ENCODE measurements at places on chromosomes 16 and 17. TPM values are rescaled to one million over a fixed set of nuclear protein-coding genes. Genes with fewer than 3 reads are reported as not detected.

The MYH1 gene
- total RNA-seq: not detected

The C16orf46 gene
- 0.23 TPM for total RNA-seq

The CNGB1 gene
- not detected for total RNA-seq

The SLC13A2 gene
- not detected for total RNA-seq

The CTCF gene
- 36.3 TPM for total RNA-seq

The SMIM36 gene
- not detected for total RNA-seq

The HSD17B1 gene
- total RNA-seq: 0.34 TPM

The KRTAP4-1 gene
- total RNA-seq: not detected

The SCNN1G gene
- total RNA-seq: 0.68 TPM

The FSCN2 gene
- total RNA-seq: 0.42 TPM

The ZSCAN10 gene
- total RNA-seq: not detected

The EZH1 gene
- 12.9 TPM for total RNA-seq

The SPNS2 gene
- total RNA-seq: 84.6 TPM

The GPR179 gene
- total RNA-seq: not detected

The UTS2R gene
- not detected for total RNA-seq

The BIRC5 gene
- total RNA-seq: 23.5 TPM

The NPIPB9 gene
- total RNA-seq: 1.9 TPM

The TBC1D26 gene
- not detected for total RNA-seq

The AIPL1 gene
- not detected for total RNA-seq
